ENCODE measurements at places on chromosomes 6 and 20.

- no peak for DNase-seq
Observed at GRCh38 chr6:53461696-53462095, 83.2 kb downstream of the GCLC start.

DNA sequence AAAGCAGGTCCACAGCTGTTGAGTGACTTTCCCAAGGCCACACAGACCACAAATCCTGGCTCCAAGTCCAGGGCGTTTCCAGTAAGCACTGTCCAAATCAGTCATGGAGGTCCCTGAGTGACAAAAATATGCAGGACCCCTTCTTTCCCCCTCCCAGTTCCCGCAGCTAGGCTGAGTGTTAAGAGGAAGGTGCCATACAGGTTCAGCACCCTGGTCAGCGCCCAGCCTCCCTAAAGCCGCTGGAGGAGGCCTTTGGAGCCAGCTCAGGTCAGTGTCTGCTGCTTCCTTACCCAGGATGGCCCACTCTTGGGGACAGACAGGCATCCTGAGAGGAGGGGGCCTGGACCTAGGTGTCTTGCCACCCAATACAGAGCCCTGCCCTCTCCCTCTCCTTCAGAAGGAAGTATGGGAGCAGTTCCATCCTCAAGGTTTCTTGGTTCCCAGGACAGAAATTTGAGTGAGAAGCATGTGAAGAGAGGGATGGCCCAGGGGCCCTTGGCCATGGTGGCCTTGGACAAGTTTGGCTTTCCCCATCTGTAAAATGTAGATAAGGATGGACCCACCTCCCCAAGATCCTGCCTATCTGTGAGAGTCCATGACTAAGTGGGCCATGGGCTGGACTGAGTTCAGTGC, 13.2 kb downstream of the TMEM74B start:
- no peak for DNase-seq

DNA sequence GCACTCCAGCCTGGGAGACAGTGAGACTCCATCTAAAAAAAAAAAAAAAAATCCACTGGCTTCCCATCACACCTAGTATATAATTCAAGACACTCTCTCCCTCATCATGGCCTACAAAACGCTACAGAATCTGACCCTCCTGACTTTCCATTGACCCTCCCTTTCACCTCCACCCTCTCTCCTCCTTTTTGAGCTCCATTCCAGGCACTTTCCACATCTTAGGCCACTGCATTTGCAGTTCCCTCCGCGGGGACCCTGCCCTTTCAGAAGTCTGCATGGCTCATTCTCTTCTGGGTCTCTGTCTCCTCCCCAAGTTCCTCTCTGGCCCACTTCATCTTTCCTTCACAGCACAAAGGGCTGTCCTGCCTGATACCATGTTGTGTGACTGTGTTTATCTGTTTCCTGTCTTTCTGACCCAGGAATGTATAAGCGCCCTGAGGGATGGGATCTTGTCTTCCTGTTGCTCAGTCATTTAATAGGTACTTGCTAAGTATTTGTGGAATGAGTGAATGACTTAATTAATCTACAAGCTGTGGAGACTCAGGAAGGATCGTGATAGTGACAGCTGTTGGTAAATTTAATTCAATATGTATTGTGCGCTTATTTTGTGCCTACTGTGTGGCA, 35.2 kb downstream of the NCR2 start:
- DNase-seq: no peak

- DNase-seq: no peak
Observed at GRCh38 chr20:16491294-16491905, 81.8 kb downstream of the KIF16B start.

DNA sequence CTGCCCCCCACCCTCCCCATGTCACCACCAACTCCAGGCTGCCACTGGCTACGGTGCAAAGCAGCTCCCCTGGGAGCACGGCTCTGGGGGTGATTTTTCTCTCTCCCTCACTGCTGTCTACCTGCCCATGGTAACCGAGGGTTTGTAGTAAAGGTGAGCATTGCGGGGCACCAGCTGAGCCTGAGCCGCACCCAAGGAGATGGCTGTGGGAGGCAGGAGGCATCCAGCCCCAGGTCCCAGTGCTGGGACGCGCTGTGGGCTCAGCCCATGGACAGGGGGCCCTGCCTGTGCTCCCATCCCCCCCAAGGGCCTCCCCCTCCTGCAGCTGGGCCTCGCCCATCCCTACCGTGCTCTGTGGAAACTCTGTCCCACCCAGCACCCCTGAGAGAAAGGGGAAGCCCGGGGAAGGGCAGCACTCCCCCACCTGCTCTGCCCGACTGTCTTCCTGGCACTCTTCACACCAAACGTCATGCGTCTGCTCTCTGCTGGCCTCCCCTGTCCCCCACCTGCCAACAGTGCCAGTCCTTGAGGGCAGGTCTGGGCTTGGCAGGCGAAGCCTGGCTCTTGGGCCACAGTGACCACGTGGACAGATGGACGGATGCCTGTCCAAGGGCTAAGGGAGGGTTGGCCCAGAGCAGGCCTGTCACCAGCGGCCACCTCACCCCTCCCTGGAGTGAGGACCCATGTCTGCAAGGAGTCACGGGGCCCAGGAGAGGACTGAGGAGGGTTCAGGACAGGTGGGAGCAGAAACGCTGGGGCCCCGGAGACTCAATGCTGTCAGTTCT, 3.8 kb upstream of the CHRNA4 start:
- no peak for DNase-seq

GRCh38 chr6:35919827-35920751, 809 bp downstream of the SRPK1 start:
- no peak for DNase-seq

- no peak for DNase-seq
Observed at GRCh38 chr6:26022737-26023136, 60.1 kb downstream of the TRIM38 start.

DNA sequence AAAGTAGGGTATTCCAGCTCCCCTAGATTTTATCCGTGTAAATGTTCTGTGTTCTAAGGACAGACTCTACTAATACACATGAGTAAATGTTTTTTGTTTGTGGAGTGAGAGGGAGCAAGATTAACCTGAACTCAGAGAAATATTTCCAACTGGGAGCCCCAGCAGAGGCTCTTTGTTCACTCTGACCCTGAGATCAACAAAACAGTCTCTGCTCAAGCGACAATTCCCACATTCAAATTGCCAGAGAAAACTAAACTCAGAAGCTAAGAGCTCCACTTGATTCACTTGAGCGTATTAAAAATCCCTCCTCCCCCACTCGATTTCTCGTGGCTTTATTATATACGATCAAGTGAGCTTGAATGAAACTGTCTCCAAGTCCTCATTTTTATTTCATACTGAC, 413.9 kb upstream of the JARID2 start:
- no peak for DNase-seq

DNA sequence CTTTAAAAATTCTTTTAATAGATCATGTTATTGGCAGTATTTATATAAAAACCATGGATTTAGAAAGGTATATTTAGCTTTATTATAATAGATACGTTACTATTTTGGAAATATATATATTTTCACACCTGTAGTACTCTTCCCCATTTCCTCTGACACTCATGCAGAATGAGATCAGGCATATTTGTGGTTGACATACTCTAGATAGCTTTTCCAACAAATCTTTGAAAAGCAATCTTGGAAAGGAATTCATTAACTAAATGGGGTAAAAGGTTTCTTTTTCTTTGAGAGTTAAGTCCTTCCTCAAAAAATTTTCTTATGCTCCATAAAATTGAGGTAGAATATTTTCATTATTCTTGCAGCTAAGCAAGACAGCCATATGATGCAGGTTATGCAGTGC, 14.5 kb downstream of the ASF1A start:
- no peak for DNase-seq

DNA sequence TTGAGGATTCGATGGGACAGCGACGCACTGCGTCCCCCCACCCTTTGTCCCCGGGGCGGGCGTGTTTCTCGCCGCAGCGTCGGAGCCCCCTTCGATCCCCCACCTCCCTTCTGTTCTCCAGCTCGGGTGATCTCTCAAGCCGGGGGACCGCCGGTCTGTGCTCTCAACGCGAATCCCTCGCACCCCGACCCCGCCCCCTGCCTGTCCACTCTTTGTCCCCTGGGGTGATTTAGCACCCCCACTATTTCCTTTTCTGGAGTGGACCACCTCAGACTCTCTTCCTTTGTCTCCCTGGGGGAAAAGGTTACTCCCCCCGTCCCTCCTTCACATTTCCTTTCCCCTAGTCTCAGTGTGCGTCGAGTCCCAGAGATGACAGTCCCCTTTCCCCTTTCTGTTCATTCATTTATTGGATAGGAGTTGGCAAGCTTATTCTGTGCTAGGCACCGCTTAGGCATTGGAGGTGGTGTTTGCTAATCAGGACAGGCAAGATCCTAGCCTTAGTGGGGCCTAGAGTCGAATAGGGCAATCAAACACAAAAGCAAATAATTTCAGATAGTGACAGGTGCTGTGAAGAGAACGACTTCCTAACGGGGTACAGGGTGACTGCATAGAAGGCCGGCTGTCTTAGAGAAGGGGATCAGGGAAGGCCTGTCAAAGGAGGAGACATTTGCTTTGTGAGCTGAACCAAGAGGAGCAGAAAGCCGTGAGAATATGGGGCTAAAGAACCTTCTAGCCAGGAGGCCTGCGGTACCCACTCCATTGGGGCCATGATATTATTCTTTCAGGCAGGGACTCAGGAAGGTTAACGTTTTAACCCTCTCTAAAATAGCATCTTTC, 741 bp downstream of the PTPN1 start:
- DNase-seq: no peak

- DNase-seq: no peak
Observed at GRCh38 chr20:32416206-32416605, 58.1 kb downstream of the ASXL1 start.

DNA sequence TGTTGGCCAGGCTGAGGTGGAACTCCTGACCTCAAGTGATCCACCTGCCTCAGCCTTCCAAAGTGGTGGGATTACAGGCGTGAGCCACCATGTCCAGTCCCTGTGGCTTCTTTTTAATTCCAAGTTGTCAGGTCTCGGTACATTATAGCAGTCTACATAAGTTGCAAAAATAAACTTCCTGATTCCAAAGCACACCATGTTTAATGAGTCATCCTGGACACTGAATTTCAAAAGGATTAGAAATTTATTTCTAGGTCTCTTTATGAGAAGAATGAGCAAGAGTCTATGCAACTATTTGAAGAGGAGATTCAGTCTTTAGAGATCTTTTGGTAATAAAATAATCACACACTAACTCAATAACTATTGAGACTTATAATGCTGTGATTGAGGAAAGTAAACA, 63.9 kb upstream of the MCHR2 start:
- DNase-seq: no peak

- DNase-seq: no peak
Observed at GRCh38 chr6:33787346-33787953, 1.5 kb downstream of the LEMD2 start.

GRCh38 chr6:162177746-162178145, 549.8 kb downstream of the PRKN start:
- DNase-seq: no peak

All from GM12864 (cell line).